ENCODE measurements at places on chromosomes 11 and 22. TPM values are rescaled to one million over a fixed set of nuclear protein-coding genes. Genes with fewer than 3 reads are reported as not detected.

GRCh38 chr11:48037709-48038468 is 57.5 kb downstream of the PTPRJ start:
- no peak for DNase-seq

DNA sequence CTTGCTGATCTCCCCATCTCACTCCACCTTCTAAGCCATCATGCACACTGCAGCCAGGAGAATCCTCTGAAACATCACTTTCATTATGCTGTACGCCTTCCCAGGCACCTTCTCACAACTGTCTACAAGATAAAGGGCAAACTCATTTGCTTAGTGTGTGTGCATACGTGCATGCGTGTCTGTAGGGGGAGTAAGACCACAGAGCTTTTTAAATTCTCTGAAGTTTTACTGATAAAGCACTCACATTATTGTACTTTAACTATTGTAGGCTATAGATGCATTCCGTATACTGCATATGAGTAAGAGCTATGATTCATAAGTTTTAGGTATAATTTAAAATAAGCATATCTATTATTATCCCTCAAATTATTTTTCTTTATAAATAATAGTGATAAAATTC is 15.3 kb upstream of the ANKK1 start:
- DNase-seq: no peak

The MS4A12 gene
- not detected for total RNA-seq

DNA sequence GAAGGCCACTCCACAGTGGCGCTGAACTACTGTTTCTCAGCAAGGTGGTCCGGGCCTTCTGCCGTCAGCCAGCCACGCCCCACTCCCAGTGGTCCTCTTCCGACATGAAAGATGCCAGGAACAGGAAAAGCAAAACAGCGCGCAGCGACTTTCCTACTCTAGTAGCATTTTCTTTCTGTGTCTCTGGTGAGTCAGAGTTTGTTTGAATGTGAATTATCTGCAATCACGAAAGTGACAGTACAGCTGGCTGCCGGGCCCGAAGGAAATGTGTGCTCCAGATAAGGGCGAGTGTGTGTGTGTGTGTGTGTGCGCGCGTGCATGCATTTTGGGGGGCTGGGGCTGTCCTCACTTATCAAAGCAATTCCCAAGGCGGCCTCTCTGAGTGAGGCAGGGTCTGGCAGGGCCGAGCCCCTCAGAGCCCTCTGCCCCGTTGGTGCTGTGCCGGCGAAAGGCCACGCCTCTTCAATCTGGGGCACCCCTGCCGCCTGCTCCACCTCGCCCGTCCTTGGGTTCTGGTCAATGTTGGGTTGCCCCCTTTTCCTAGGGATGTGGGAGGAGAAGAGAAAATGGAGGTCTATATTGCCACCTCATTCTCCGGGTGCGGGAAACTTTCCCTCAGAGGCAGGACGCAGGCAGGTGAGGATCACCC is 288.5 kb downstream of the KIRREL3 start:
- DNase-seq: no peak

- DNase-seq: no peak
Observed at GRCh38 chr11:117573326-117573725, 223.7 kb downstream of the DSCAML1 start.

Data from lung microvascular endothelial cell (primary cell).